ENCODE measurements at places on chromosomes 5 and 9.

GRCh38 chr9:132683873-132684272 is 13.6 kb downstream of the GTF3C4 start:
- no peak for DNase-seq

DNA sequence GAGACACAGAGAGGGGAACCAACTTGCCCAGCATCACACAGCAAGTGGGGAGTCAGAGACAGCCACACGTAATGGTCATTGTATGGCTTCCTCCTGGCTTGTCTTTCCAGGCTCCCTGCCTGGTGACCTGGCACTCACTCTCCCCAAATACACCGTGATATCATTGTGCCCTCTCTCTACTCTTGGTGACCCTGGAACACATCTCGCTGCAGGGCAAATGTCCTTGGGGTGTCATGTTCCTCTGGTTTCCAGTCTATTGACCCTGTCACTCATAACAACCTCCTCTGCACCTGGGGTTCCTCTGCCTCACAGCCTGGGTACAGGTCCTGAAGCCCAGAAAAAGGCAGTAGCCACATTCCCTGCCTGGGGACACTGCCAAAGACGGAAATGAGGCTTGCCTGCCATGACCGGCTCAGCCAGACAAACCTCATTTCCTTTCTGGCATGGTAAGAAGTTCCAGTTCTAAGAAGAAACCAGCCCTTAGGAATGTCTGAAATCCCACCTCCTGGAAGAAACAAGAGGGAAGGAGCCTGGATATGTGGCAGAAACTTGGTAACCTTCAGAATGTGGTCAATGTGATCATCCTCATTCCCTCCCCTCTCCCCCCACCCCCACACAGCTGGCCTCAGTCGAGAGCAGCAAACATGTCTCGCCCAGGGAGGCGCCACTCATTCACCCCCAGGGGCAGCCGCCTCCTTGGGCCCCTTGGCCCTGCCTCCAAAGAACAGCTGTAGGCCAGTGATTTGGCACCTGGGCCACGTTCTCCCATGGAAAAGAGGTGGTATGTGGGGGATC is 30.6 kb upstream of the SMU1 start:
- no peak for DNase-seq

- DNase-seq: no peak
Observed at GRCh38 chr5:133687212-133688061, 75.1 kb upstream of the FSTL4 start.

GRCh38 chr9:121277518-121278295 is 9.7 kb downstream of the GSN start:
- no peak for DNase-seq

- no peak for DNase-seq
Observed at GRCh38 chr9:123421801-123422455, 65.9 kb downstream of the CRB2 start.

GRCh38 chr9:137114220-137114612 is 317 bp downstream of the DPP7 start:
- no peak for DNase-seq

GRCh38 chr5:41686767-41687166 is 176.4 kb upstream of the PLCXD3 start:
- no peak for DNase-seq

DNA sequence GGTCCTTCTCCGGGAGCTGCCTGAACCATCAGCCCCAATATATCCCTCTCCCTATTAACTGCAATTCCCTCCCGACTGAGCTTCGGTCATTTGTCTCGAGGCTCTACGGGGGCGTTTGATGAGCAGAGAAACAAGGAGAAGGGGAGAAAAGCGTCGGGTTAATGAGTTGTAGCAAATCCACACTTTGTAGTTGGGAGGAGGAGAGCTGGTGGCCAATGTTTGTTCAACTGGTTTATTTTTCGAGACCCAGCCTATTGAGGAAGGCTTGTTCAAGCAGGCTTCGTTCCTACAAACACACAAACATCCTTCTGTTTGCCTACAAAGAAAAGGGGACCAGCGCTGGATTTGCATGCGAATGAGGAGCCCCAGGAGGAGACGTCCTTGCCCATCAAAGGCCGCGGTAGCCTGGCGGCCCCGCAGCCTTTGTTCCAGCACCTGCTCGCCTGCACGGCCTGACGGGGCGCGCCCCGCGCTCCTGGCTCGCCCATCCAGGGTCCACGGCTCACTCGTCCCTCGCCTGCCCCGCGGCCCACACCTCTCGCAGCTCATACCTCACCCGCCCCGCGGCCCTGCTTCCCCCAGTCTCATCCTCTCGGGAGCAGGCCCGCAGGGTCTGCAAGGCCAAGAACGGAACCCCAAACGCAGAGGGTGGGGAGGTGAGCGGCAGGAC is 4.6 kb downstream of the FOXD1 start:
- no peak for DNase-seq

GRCh38 chr9:134502809-134503211 is 138.8 kb upstream of the COL5A1 start:
- no peak for DNase-seq

DNA sequence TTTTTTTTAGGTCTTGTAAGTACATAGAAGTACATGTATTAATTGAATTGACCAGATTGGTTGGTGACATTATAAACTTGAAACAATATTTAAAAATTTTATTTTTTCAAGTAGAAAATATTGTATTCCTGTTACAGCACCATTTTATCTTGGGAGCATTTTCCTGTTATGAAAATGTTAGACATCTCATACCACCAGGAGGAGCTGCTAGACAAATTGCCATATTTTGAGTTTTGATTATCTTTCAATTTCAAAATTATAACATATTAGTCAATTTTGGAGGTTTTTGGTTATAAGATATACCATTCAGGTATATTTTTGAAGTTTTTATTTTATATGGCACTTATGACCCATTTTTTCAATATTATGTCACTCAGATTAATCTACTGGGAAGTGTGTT is 84.4 kb downstream of the CNTLN start:
- DNase-seq: no peak

DNA sequence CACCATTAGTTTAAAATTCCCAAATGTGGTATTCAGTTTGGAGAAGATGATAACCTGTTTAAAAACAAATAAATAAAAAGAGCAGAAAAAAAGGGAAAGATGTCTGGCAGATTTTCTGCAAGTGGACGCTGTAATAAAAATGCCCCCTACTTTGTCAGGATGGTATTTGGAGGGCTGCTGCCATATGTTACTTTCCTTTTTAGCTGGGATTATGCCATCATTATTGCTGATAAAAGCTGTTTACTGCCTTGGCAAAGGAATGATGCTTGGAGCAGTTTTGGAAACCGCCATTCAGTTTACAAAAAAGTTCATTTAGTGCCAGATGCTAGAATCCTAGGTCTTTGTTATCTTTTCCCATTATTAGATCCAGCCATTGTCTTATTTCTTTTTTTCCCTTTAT is 104.8 kb downstream of the PBX3 start:
- DNase-seq: no peak

GRCh38 chr5:68544648-68545552 is 329.3 kb downstream of the PIK3R1 start:
- no peak for DNase-seq

DNA sequence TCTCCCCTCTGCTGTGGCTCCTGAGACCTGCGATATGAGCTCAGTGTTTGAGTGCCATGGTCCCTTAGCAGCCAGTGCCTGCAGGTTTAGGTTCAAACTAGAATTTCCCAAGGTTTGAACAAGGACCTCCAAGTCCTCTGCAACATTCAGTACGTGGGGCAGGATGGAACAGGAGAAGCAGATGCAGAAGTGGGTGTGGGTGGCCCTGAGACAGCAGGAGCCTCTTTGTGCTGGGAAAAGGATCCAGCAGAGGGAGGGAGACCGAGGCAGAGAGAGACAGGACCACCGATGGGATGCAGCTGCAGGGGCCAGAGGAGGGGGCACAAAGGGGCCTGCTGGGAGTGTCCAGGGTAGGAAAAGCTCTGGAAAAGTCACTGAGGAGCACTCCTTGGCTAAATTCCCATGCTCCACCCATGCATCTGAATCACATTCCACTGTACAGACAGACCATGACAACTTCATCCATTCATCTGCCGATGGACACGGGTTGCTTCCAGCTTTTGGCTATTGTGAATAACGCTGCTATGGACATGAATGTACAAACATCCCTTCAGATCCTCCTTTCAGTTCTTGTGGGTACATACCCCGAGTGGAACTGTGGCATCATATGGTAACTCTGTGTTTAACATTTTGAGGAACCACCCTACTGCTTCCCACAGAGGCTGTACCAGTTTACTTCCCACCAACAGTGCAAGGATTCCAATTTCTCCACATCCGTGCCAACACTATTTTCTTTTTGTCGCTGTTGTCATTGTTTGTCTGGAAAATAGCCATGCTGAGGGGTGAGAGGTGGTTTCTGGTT is 26.7 kb upstream of the SUSD3 start:
- DNase-seq: no peak

DNA sequence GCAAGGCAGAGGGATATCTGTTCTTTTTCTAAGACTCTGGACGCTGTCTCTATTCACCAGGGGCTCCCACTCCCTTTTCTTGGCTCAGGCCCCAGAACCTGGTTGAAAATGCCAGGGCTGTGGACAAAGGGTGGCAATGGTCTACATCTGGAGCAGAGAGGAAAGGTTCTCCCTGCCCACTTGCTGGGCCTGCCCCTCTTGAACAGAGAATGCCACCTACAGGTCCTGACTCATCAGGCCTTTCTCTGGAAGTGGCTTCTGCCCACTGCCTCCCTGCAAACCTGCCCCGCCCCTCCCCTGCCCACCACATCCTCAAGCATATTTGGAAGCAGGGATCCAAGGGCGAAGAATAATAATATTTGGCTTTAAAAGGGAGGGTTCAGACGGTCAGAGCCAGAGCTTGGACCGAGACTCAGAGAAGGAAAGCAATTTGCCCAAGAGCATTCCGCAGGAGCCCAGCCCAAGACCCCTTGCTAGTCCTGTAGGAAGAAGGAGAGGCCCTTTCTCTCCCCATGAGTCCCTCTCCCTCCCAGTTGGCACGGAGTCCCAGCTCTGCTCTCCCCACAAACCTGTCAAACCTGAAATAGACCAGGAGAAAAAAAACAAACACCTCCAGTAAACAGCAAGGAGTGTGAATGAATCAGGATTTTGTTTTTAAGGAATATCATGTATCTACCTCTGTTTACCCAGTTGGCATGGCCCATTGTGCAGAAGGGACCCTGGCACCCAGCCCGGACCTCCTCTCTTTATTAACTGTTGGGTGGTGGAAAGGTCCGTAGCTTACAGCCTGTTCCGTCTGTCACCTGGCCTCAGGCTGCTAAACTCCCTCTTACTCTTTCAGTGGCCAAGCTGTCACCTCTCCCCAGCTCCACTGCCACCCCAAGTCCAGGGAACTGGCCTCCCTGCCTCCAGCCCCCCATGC is 37.7 kb upstream of the STXBP1 start:
- DNase-seq: no peak
